ENCODE measurements at places on chromosomes 6 and 20. TPM values are rescaled to one million over a fixed set of nuclear protein-coding genes. Genes with fewer than 3 reads are reported as not detected.

The LTB gene
- 0.58 TPM for total RNA-seq

GRCh38 chr6:130851026-130851425 lies 23.8 kb downstream of the SMLR1 start:
- no peak overlapping the region for H3K4me3 ChIP-seq
- peaks cover 34% of the 10 kb centered on the region for H3K36me3 ChIP-seq
- H3K27me3 ChIP-seq, result no peaks in the 10 kb centered on the region

The TFAP2D gene
- total RNA-seq, result not detected

GRCh38 chr6:119467488-119468081 lies 118.0 kb upstream of the MAN1A1 start:
- peak; percentile 54 for DNase-seq
- no peaks in the 10 kb centered on the region for H3K36me3 ChIP-seq
- no peak overlapping the region for H3K4me3 ChIP-seq
- H3K27ac ChIP-seq, result no peak overlapping the region
- no peaks in the 10 kb centered on the region for H3K27me3 ChIP-seq

GRCh38 chr20:8095648-8096572 lies 36.2 kb upstream of the PLCB1 start:
- no peaks in the 10 kb centered on the region for H3K27me3 ChIP-seq
- no peaks in the 10 kb centered on the region for H3K36me3 ChIP-seq
- H3K4me3 ChIP-seq, result no peak overlapping the region
- no peaks in the 10 kb centered on the region for H3K4me1 ChIP-seq
- DNase-seq, result no peak

DNA sequence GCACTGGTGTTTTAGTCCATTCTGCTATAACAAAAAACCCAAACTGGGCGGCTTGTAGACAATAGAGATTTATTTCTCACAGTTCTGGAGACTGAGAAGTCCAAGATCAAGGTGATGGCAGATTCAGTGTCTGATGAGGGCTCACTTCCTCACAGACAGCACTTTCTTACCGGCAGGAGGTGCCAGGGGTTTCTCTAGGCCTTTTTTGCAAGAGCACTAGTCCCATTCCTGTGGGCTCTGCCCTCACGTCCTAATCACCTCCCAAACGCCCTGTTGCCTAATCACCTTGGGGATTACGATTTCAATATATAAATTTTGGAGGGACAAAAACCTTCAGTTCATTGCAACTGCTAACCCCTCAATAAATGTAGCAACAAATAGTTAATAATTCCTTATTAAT lies 140.0 kb upstream of the SGK1 start:
- no peak overlapping the region for H3K27ac ChIP-seq
- H3K27me3 ChIP-seq, result no peaks in the 10 kb centered on the region
- no peak for DNase-seq

The SALL4 gene
- 0.18 TPM for total RNA-seq

- H3K27ac ChIP-seq, result no peak overlapping the region
- no peak for DNase-seq
- no peaks in the 10 kb centered on the region for H3K36me3 ChIP-seq
Observed at GRCh38 chr6:92380803-92381601, 1038.4 kb downstream of the EPHA7 start.
